ENCODE measurements at places on chromosomes 5 and 9.
A peak's percentile ranks its signal among the peaks of the same experiment; 100 is the strongest.

DNA sequence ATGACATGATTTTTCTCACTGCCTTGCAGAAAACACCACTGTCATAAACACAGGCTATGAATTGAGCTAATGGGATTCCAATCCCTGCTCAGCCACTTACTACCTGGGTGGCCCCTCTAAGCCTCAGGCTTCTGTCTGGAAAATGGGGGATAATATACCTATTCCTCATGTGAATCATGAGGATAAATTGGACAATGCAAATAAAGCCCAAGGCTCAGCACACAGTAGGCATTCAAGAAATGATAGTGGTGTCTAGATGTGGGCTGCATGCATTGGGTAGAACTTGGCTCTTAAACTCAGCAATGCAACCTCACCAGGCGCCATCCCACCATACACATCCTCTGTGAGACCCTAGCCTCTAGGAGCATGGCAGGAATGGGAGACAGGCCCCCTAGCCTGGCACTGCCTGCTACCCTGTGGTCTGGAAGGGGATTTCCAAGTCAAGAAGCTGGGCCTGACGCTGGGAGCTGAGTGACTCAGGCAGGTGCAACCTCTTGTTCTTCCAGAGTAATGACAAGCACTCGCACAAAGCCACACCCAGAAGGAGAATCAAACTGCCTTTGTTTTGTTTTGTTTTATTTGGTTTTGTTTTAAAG is 2.3 kb upstream of the TNIP1 start:
- peak; percentile 64 for DNase-seq

DNA sequence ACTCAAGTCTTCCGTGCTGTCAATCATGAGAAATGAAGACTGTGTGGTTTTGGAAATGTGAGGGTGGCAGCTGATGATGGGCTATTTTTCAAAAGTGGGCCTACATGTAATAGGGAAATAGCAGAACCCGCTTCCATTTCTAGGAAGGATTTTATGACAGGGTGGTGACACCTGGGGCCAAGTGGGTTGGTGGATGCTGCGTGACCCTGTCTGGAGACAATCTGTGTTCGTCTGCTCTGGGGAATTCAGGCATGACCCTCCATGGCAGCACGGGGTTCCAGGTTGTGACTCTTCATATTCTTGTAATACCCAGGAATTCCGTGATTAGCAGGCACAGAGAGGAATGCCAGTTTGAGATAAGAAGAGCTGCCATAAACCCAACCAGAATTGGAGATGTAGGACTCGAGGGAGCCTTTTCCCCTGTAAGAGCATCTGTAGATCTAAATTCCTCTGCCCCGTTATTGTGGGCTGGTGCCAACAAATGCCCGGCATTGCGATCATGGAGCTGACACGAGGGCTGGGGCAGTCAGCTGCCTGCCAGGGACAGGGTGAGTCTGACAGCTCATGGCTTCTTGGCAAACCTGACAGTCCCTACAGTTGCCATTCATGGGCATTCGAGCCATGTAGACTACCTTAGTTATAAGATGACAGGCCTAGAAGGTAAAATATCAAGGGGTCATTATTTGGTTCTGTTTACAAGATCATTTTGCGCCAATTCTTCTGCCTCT is 279.7 kb downstream of the GADD45G start:
- DNase-seq, result no peak

DNA sequence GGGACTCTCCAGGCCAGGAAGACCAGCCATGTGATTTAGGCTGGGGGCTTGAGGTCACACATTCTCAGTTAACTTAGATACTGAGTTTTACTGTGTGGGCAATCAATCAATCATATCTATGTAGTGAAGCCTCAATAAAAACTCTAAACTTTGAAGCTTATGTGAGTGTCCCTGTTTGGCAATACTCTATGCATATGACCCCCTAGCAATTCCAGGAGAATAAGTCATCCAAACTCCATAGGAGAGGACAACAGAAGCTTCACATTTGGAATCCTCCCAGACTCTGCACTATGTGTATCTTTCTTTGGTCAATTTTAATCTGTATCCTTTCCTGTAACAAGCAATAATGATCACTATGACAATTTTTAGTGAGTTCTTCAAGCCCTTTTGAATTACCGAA is 216.8 kb upstream of the RGMB start:
- DNase-seq, result no peak

DNA sequence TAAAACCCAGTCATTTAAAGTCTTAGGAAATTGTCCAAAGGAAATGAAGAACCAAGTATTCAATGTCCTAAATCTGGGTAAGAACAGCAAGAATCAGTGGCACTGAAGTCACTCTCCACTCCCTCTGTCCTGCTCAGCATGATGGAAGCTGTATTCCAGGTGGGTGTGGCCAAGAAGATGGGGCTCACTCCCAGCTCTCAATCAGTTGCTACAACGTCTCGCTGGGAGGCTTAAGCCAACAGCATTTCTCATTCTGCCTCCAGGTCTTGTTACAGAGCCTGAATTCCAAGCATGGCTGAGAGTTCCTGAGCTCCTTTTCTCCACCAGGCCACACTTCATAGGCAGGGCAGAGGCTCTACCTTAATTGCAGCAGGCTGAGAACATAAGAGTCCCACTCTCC is 41.2 kb upstream of the TRIO start:
- no peak for DNase-seq

GRCh38 chr9:122059955-122060324 is 33.2 kb downstream of the TTLL11 start:
- DNase-seq, result no peak

- no peak for DNase-seq
Measured at GRCh38 chr5:174312270-174312617, 266.7 kb downstream of the NSG2 start.

GRCh38 chr9:8254541-8254940 is 455.0 kb upstream of the DMAC1 start:
- no peak for DNase-seq

DNA sequence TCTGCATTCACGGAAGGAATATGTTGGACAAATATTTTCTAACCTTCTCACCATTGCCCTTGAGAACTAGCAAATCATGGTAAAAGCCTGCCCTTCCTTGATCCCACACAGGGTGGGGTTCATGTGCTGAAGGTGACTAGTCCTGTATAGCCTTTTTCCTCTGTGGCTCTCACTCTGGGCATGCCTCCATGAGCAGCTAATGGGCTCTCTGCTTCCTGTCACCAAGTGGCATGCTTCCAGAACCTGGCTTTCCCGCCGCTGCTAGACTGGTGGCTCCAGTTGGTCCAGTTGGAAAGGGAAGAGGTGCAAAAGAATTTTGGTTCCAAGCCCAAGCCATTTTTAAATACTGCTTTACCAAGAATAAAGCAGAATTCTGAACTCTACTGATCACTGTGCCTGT is 35.5 kb downstream of the FBXO10 start:
- DNase-seq, result no peak

DNA sequence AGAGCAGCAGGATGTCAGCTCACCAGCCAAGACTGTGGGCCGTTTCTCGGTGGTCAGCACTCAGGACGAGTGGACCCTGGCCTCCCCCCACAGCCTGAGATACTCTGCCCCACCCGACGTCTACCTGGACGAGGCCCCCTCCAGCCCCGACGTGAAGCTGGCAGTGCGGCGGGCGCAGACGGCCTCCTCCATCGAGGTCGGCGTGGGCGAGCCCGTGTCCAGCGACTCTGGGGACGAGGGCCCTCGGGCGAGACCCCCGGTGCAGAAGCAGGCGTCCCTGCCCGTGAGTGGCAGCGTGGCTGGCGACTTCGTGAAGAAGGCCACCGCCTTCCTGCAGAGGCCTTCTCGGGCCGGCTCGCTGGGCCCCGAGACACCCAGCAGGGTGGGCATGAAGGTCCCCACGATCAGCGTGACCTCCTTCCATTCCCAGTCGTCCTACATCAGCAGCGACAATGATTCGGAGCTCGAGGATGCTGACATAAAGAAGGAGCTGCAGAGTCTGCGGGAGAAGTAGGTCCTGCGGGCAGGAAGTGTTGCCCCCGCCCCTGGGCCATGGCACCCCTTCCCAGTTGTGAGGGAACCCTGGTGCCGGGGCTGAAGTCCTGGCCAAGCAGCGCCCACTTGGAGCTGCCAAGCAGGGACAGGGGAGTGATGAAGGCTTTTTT is 108.9 kb downstream of the WNK2 start:
- DNase-seq, result no peak

- no peak for DNase-seq
Measured at GRCh38 chr9:93673839-93674334, 97.5 kb downstream of the PHF2 start.

GRCh38 chr5:150642991-150643710 is 2.7 kb downstream of the SYNPO start:
- DNase-seq, result no peak

GRCh38 chr5:138981586-138981985 is 106.5 kb upstream of the LRRTM2 start:
- no peak for DNase-seq

- DNase-seq, result no peak
Measured at GRCh38 chr9:133029994-133030316, 842 bp upstream of the GTF3C5 start.

GRCh38 chr5:177427919-177428573 is 1.6 kb downstream of the GRK6 start:
- no peak for DNase-seq

GRCh38 chr9:34205102-34205501 is 26.3 kb downstream of the UBAP1 start:
- no peak for DNase-seq

- DNase-seq, result no peak
Measured at GRCh38 chr5:96775689-96776088, 32.1 kb downstream of the ERAP1 start.

DNA sequence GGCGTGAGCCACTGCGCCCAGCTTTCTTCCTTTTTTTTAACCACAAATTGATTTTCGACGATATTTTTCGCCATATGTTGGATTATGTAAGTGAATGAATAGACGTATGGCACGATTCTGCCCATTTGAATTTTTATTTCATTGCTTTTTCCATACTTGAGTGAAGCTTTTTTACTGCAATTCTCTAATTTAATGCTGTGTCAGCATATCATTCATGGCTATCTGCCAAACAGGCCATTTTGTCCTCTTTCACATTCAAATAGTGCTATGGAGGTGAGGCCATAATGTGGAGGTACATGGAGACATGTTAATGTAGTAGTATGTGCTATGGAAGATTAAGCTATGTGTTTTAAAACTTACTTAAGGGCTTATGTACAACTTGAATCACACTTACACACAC is 152.1 kb upstream of the TUSC1 start:
- no peak for DNase-seq

DNA sequence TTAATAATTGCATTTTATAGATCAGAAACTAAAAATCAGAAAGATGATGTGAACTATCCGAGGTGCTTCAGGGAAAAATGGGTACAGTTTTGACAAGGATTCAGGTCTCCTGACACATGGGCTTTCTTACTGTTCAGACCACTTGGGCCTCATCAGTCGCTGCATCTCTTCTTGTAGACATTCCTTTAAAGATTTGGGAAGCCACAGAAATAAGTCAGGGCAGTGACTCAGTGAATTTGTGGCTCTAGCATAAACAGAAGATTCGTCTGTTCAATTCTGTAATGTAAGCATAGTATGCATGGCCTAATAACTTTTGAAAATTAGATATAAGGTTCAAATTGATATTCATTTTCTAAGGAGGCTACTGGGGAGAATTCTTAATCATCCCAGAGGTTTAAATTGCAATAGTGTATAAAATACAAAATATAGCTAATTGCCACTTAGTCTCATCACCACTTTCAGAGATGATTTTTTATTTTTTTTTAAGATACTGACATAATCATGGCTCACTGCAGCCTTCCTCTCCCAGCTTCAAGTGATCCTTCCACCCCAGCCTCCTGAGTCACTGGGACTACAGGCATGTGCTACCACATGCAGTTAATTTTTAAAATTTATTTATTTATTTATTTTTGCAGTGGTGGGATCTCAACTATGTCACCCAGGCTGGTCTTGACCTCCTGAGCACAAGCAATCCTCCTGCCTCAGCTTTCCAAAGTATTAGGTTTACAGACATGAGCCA is 48.9 kb downstream of the RASEF start:
- no peak for DNase-seq

DNA sequence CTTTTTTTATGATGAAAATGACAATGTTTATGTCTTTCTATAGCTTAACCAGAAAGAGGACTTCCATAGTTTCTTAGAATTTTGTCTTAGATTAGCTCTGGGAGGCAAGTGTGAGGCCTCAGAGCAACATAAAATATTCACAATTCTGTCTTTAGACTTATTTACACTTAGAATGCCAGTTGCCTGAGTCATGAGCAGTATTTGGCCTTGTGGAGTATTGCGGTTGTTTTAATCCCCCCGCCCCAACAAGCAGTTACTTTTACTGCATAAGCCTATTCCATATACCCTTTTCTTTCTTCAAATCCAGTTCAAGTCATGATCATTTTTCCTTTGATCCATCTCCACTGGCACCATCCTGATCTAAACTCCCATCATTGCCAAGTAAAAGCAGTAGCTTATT is 198.0 kb upstream of the EGFLAM start:
- DNase-seq, result no peak

DNA sequence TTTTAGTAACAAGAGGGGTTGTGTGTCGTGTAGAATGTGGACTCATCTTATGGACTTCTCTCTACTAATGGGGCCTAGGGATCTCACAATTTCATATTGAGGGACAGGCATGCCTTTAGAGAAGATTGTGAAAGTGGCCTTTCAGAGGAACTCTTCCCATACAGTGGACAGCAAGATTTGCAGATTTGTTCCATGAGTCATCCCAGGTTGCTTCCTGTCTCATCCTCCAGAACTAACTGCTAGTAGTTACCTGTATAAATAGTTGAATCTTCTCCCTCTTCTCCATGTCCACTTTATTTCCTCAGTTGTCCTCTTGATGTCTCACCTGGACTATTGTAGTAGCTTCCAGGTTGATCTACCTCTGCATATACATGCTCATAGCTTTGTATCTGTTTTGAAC is 997.5 kb upstream of the CTNND2 start:
- DNase-seq, result no peak

- DNase-seq, result no peak
Measured at GRCh38 chr9:121288673-121289025, 20.7 kb downstream of the GSN start.

GRCh38 chr5:96478983-96479382 is 45.9 kb upstream of the PCSK1 start:
- DNase-seq, result no peak
